Stimulated activated CD4-positive, alpha-beta T cell treated with anti-CD3 and anti-CD28 coated beads, Interleukin-4, amount 100 ng/mL, for 4 hours (primary cell): ENCODE measurements at places on chromosomes 2 and 18.
A peak's percentile ranks its signal among the peaks of the same experiment; 100 is the strongest.

DNA sequence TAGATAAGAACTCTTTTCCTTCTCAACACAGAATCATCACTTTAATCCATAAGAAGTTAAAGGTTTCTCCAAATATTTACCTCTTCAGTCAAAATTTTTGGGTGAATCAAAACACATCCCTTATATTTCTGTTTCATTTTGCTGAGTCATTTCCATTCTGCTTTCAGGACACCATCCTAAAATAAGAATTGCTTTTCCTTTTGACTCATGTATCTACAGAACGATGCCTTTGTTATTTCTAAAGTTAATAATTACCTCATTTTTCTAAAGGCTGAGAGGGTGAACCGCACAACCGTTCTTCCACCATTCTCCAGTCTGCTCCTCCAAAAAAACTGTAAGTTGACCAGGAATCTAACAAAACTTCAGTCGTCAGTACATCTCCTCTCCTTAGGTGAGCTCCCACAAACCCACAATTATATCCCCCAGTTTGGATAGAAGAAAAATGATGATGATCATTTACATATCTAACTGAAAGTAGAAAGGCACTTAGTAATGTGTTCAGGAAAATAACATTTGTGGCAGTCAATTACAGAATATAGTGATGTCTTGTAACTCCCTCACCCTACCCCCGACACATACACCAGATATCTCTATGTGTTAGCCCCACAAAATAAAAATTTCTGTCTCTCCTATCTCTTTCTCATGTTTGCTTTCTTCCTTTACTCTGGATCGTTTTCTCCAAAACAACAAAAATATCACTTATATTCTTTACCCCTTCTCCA lies 162.5 kb downstream of the RAD51AP2 start:
- no peak for DNase-seq

DNA sequence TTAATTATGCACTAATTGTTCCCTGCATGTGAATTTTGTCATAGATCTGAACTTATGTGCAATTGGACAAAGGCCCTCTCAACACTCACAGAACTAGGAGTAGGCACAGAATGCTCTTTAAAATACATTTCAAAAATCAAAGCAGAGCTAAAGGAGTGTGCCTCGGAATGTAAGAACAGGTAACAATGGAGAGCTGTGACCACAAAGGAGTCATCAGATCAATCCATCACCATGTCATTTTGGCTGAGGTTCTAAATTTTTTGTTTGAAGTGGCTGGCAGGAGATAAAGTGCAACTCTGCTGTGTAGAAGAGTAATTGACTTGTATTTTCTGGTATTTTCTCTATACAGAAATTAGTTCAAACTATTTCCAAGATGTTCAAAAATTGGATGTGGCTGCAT lies 155.4 kb downstream of the NRP2 start:
- no peak for DNase-seq

- no peak for DNase-seq
These were observed 21.0 kb downstream of the FHL2 start for GRCh38 chr2:105377871-105378270.

DNA sequence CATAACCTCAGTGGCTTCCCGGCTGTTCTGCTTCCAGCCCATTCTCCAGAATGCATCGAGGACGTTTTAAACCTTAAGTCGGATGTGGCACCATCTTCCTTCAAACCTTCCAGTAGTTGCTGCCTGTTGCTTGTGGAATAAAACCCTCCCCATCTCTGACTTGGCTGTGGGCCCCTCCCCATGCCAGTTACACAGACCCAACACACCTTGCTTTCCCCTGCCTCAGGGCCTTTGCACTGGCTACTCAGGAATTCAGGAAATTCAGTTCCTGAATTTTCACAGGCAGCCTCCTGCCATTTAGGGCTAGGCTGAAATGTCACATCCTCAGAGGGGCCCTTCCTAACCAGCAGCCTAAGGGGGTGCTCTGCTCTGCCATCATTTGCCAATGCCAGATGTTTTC lies 5.0 kb upstream of the ADRA2B start:
- DNase-seq, result no peak

GRCh38 chr18:26780520-26781325 lies 84.8 kb downstream of the AQP4 start:
- DNase-seq, result no peak

DNA sequence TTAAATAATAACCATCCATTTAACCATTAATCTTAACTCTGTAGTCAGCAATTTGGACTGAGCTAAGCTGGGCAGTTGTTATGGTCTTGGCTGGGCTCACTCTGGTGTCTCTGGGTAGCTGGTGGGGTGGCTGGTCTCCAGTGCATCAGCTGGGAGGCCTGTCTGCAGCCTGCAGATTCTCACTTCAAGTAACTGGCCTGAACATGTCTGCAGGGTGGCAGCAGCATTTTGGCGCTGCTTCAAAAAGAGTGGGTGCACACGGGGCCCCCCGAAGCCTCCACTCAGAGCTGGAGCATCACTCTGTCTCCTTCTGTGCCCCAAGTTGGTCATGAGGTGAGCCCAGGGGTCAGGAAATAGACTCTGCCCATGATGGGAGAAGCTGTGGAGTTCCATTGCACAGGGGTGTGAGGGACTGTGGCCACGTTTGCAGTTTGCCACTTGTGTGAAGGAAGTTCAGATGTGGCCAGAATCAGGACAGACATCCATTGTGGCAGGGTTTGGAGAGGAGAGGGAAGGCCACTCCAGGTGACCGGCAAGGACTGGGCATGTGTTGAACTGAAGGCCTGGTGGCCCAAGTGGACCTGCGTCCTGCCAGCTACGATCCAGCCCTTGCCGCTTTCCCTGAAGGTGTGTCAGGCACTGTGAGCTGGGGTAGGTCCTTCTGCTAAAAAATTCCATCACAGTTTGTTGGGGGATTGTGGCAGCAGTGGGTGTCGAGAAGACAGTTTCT lies 4.9 kb upstream of the ALLC start:
- no peak for DNase-seq

DNA sequence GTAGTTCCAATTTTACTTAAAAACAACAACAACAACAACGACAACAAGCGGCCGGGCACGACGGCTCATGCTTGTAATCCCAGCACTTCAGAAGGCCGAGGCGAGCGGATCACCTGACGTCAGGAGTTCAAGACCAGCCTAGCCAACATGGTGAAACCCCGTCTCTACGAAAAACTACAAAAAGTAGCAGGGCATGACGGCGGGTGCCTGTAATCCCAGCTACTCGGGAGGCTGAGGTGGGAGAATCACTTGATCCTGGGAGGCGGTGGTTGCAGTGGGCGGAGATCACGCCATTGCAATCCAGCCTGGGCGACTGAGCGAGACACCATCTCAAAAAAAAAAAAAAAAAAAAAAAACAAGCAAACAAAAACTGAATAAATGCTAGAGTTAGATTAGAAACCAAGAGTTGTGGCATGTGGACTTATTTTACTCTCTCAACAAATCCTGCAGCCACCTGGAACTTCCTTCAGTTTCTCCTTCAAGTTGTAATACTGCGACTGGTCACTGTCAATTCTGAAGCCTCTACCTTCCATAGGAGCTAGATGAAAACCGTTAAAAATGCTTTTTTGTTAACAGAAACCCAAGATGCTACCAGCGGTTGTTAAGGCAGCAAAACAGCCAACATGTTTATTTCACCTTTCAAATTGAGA lies 1.3 kb downstream of the ATP5F1A start:
- DNase-seq, result no peak

GRCh38 chr18:35387152-35387571 lies 10.0 kb upstream of the ZNF396 start:
- DNase-seq, result no peak

DNA sequence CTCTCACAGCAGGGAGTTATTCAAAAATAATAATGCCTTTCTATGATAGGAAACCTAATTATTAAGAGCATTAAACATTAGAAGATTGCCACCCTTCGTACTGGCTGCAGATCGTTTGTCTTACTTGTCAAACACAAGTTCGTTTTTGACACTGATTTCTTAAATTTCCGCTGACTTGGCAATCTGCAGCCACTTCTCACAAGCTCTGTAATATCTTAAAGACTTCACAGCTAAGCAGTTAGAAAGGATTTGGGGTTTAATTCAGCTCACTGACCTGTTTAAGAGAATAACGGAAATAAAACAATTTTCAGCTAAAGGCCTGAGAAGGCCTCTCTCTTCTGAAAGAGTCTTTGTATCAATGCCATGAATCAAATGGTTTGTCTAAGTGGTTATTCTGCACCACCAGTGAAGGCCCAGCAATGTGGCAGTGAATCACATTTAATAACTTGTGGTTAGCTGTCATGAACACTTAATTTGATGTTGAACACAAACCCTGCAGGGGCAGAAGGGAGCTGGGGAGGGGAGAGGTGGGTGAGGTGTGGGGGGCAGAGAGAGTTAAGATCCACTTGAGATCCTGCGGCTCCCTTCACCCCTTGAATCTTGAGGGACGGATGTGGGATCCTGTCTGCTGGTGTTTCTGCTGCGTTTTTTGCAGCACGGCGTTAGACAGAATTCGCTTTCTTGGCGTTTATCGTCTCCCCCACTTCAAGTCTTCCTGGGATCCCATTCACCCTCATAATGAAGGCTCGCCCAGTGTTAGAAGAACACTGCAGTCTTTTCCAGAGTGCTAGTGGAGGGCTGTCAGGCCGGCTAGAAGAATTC lies 145.4 kb upstream of the SATB2 start:
- no peak for DNase-seq

- no peak for DNase-seq
These were observed 547.9 kb upstream of the ID2 start for GRCh38 chr2:8133913-8134472.

DNA sequence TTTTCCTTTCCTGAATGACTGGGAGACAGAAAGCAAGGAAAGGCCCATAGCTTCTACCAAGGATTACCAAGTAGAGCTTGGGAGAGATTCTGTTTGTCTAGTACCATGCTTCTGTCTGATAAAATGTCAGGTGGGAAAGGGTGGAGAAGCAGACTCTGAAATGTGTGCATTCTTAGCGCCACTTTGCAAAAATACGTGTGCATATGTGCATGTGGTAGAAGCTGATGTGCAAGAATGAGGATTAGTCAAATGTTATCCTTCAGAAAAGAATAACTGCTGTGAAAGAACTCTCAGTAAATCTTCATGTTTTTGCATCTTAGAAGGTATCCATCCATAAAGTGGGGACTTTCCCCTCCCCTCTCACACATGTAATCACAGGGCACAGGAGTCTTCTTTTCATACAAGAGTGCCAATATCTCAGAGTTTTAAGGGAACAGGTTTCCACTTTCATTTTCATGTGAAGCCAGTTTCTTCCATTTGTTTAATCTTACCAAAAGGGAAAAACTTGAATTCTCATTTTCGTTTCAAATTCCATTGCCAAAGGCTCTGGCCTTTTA lies 15.4 kb upstream of the DGKD start:
- DNase-seq, result no peak

GRCh38 chr2:151403914-151404313 lies 5.8 kb upstream of the RIF1 start:
- no peak for DNase-seq

- DNase-seq, result no peak
These were observed 127.8 kb downstream of the TPGS2 start for GRCh38 chr18:36700955-36701354.

- no peak for DNase-seq
These were observed 211.9 kb upstream of the SMIM21 start for GRCh38 chr18:75639472-75639831.

DNA sequence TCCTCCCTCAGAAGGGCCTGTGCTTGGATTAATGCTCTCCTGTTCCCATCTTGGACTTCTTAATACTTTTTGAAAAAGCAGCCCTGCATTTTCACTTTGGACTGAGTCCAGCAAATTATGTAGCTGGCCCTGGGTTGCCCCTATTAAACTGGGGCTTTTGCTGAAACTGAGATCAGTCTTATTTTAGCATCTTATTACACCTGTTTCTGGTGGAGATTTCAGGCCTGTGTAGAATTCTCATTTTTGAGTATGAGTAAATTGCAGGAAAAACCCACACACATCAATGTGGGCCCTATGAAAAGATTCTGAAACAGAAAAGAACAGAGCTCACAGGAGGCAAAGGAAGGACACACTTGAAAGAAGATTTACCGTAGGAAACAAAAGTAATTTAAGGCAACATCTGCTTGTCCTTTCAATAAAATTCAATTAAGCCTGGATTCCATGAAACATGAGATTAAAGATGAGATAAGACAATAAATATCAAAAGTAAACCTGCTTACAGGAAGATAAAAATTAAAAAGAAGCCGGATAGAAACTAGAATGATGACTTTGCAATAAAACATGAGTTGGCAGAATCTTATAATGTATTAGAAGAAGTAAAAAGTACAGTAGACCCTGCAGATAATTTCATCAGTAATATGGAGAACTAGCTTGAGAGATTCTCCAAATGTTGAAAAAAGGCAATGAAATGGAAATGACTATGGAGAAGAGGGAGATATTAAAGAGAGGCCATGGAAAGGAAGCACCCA lies 90.7 kb upstream of the GCFC2 start:
- DNase-seq, result no peak

- DNase-seq, result no peak
These were observed 6.9 kb upstream of the POLR2D start for GRCh38 chr2:127864877-127865276.

DNA sequence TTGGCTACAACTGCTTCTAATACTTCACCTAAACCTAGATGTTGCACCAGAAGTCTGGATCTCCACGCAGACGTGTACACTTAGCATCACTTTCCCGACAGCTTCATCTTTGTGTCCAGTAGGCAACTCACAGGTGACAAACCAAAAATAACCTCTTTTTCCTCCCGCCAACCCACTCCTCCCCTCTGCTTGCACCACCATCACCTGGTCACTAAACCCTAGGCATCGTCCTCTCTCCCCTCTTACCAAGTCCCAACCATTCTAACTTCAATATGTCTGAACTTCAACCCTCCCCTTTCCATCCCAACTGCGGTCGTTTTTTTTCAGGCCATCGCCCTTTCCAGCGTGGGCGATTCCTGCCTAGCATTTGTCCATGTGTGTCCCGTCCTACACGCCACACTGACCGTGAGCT lies 413 bp upstream of the CHMP3 start:
- DNase-seq, result no peak

GRCh38 chr2:134460583-134460998 lies 206.7 kb downstream of the MGAT5 start:
- DNase-seq, result peak; percentile 7

GRCh38 chr2:240199133-240199870 lies 58.8 kb upstream of the OTOS start:
- no peak for DNase-seq

DNA sequence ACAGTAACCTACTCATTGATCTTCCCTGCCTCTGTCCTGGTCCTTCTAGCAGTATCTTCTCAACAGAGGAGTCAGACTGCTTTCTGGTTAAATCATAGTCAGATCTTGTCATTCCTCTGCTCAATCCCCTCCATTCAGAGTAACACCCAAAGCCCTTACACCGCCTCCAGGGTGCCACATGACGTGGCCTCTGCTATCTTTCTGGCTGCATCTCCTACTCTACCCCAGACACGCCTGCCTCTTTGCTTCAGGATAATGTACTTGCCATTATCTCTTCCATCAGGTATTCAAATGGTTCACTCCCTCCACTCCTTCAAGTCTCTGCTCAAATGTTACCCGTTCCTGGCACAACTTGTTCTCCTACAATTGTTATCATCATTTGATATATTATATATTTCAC lies 36.3 kb upstream of the ACVR2A start:
- DNase-seq, result no peak

- DNase-seq, result no peak
These were observed 50.6 kb upstream of the GPC1 start for GRCh38 chr2:240384711-240385450.
